ENCODE measurements at places on chromosomes 1 and 21.

DNA sequence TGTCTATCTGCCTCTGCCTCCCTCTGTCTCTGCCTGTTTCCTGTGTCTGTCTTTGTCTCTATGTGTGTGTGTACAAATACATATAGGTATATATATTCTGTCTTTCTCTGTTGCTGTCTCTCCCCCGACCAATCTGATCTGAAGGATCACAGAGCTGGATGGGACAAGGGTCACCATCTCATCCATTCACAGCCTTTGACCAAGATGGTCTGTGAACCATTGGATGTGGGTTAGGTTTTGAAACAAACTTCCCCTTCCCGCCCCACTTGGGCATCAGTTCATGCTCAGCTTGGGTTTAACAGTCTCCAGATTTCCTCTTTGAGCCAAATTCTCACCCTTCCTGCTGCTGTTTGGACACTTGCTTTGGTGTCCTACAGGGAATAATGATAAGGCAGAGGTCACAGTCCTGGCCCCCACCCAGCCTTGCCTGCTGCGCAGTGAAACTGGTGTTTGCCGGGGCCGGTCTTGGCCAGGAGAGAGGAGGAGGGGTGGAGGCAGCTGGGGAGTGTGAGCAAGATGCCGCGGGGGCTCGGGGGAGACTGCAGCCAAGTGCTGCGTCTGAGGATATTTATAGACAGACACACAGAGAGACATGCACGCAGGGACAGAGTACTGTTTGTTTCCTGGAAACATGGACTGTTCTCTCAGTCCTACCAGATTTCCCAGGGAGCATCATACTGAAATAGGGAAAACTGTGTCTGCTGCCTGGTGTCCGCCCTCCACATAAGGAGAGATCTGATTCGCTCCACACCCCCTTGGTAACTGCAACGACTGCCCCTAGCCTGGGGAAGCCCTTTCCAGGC, 27.0 kb upstream of the BTG2 start:
- peak; percentile 82 for DNase-seq

DNA sequence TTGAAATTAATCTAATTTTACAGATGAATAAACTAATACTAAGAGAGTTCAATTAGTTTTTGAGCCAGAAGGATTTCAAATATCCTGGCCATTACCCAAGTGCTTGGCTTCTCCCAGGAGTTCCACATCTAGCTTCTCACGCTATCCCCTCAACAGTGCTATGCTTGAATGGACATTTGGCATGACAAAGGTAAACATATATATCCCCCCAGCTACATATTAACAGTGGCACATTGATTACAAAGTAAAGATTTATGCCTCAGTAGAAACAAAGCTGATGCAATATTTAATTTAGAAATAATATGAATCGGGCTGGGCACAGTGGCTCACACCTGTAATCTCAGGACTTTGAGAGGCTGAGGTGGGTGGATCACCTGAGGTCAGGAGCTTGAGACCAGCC, 434.6 kb upstream of the PRMT6 start:
- DNase-seq, result no peak

DNA sequence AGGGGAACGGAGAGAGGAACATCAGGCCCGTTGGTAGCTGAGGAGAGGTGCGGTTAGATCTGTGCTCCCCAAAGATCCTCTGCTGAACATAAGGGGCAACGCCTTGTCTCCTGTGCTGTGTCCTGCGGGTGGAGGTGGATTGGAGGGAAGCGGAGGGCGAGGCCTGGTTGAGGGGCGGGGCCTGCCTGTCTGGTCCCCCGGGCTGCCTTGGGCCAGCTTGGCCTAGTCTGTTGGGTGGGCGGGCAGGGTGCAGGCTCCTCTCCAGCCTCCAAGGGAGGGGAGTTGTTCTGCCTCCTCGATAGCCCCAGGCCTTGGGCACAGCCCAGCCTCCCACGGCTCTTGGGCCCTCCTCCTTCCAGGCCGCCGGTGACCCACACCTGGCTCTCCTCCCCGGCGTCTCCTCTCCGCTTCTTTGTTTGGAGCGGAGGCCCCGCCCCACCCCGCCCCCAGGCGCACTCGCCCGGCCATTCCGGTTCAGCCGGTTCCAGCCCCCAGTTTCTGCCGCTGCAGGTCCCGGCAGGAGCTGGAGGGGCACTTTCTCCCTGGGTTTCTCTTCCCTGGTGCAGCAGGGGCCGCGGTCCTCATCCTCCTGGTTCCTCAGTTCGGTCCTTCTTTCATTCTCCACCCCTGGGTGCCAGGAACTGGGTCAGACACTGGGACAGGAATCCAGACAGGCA, 19.4 kb downstream of the PTPRF start:
- DNase-seq, result no peak

GRCh38 chr21:35150562-35151226, 101.6 kb upstream of the RUNX1 start:
- DNase-seq, result no peak

DNA sequence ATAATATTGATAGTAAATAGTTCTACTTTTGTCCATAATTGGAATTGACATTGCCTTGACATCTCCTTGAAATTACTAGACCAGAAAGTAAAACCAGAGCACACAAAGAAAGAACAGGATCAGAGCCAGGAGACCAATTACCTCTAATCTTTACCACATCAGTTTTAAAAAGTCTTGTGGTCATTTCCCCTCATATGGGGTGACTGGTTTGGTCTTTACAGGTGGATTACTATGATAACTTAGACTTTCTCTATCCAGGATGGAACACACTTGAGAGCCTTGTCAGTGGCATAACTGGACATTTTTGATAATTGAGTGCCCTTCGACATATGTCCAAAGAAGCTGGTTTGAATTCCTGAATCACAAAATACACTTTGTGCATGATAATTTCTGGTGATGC, 1148.1 kb upstream of the NCAM2 start:
- DNase-seq, result no peak

DNA sequence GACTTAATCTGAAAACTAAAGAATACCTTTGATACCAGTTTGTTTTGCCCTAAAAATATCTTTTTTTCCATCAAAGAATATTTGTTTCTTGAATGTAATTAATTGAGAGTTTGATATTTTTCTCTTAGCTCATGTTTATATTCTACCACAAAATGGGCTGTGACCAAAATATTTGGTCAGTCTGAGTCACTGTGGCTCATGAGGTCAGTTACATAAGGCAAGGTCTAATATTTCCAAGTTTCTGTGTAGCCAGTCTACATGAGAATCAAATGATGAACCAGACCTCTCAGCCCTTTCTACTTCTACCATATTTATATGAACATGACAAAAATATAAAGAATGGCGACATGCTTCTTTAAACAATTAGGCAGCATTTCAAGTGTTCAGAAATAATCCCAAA, 83.0 kb upstream of the IVNS1ABP start:
- no peak for DNase-seq

GRCh38 chr1:2463396-2463795, 12.7 kb upstream of the PLCH2 start:
- no peak for DNase-seq

- DNase-seq, result no peak
Measured at GRCh38 chr1:209607795-209608178, 24.3 kb downstream of the CAMK1G start.

GRCh38 chr1:161933592-161934588, 89.8 kb downstream of the OLFML2B start:
- DNase-seq, result no peak
